ENCODE measurements at places on chromosomes 11 and 22.

DNA sequence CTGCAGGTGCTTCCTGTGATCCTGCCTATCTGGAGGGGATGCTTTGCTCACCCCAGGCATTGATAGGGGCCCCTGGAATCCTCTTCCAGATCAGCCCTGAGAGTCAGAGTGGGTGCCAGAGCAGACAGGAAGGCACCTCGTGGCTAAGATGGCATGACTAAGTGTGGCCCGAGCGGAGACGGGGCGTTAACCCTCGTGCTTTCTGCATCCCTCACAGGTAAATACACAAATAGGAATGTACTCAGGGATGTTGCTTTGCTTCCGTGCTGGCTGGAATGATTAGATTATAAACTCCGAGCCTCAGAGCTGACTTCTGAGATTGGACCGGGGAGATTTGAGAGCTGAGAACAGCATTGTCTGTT is 312.7 kb upstream of the B3GAT1 start:
- DNase-seq: no peak

DNA sequence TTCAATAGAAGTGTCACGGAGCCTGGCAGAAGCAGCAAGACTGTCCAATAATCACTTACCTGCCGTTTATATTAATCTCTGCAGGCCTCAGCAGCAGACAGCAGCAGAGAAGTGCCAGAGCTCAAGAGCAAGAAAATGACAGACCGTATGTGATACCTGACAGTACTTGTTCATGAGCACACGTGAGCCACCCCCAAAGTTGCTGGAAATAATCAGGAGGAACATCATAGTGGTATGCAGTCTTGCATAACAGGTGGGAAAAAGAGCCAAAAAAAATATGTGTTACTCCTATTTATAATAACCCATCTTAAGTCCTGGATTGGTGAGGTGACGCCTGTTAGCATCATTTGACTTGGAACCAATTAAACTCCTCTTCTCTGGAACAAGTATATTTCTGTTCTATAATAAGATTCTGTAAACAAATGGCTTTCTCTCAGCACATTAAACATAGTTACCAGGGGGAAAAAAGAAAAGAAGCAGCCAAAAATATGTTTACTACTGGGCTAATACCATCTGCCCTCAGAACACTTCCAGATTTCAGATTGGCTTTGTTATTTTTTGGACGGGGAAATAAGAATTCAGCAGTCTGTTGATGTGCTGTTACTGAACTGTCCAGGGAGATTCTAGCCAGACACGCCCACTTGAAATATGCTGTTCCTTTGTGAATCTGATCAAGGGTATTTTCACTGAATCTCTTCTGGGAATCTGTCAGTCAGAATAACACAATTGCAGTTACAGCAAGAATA is 7.9 kb upstream of the SLN start:
- DNase-seq: no peak

DNA sequence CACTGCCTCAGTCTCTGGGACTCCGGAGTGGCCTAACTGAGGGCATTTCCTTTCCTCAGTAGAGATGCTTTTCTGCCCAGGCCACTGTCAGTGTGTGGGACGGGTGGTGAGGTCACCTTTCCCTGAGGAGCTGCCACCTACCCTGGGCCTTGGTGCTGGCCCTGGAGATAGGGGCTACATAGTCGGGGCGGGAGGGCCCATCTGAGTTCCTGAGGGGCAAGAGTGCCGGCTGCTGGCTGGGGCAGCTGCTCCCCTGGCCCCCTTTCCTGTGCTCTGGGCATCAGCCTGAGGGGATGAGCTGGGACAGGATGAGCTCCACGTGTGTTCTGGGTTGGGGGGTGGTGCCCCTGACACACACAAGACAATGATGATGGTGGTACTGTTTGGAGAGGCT is 5.4 kb downstream of the KCNC1 start:
- DNase-seq: no peak

DNA sequence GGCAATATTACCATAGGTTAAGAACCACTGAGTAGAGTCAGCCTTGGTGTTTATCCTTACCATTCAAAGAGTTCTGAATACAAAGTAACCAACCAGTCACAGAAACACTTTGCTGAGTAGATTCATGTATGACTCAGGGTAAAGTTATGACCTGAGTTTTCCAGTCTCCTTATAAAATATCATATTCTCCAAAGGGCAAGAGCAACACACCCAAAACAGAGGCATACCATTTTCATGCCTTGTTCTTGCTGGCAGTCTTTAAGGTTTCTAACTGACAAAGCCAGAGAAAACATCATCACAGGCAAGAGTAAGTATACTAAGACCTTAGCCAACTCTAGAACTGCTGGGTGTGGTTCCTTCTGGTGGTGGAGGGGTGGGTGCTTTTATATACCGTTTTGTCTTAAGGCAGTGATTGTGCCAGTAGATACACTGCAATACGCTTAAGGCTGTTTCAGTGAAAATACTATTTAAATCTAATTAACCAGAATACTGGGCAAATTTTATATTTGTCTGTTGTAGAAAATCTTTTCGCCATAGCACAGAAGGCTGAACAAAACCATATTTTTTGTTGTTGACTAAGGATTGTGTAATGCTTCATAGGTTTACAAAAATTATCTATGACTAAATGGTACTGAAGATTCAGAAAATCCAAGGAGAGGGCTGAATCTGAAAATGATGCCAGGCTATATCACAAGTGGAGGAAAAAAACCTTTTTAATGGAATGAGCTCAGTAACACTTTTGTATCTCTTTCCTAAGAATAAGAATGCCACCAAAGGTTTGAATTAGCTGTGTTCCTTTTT is 3.0 kb downstream of the ATL3 start:
- no peak for DNase-seq

GRCh38 chr11:126328001-126328390 is 24.1 kb downstream of the DCPS start:
- no peak for DNase-seq
